ENCODE measurements at places on chromosomes 16 and 17.
A peak's percentile ranks its signal among the peaks of the same experiment; 100 is the strongest.

GRCh38 chr17:67293251-67294203, 48.5 kb upstream of the HELZ start:
- peak; percentile 70 for DNase-seq

- no peak for DNase-seq
These were observed 13.4 kb downstream of the PGS1 start for GRCh38 chr17:78391843-78392242.

DNA sequence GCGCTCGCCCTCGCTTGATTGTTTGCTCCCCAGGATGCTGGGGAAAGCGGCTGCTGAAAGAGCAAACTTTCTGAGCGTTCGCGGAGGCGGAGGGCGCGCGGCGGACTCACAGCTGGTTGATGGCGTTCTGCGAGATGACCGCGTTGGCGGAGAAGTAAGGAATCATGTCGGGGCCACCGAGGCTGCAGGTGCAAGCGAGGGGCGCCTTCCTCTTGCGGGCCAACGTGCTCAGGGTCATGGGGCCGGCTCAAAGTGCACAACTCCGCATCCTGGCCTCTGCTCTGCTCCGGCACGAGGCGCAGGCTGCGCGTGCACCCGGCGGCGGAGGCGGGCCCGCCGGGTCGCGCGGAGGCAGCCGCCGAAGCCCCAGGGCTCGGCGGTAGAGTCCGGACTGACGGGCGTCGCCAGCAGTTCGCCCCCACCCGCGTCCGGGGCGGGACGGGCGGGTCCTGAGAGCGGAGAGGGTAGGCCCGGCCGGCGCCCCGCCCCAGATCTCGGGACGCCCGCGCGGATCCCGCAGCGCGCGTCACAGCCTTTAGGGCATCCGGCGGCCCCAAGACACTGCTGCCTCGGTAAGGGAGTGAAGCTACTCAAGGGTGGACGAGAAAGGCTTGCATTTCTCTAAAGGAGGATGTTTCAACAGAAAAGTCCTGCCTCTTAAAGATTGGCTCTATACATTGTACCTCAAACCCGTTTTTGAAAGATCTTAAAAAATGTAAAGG, 138.5 kb upstream of the CORO6 start:
- peak; percentile 90 for DNase-seq

- no peak for DNase-seq
These were observed 55.6 kb upstream of the ALOX12 start for GRCh38 chr17:6940186-6940649.

- no peak for DNase-seq
These were observed 1.7 kb downstream of the EMP2 start for GRCh38 chr16:10578474-10579316.

DNA sequence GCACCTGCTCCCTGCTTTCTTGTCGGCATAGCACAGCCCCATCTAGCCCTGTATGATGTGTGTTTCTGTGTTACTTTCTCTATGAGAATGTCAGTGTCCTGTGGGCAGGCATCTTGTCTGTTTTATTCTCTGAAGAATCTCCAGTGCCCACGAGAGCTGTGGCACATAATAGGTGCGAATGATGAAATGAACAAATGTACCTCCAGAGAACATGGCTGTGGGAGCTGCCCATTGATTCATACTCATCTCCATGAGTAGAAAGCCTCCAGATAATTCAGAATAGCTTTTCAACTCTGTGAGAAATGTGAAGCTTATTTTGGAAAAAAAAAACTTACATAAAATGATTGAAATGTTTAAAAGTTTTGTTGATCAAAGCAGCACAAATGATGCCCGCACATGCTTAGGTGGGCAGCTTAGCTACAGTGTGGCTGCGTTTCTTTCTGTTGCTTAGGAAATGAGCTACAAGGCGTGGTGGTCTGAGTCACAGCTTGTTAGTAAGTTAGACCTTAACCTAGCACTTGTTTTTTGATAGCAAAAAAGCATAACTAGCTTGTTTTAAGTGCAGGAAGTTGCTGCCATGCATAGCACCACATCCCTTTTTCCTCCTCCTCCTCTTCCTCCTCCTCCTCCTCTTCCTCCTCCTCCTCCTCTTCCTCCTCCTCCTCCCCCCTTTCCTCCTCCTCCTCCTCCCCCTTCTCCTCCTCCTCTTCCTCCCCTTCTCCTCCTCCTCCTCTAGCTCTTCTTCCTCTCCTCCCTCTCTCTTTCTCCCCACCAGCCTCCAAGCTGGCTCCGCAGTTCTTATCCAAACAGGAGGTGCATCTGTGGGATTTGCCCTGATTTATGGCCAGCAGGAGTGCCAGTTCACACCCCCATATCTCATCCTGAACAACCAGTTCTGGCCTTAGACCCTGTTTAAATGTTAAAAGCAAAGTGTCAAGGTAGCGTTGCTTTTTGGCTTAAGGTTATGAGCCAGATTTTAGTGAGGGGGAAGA, 221.5 kb downstream of the IRF8 start:
- no peak for DNase-seq

GRCh38 chr16:4682616-4683254, 10.6 kb upstream of the NUDT16L1 start:
- DNase-seq, result peak; percentile 59

DNA sequence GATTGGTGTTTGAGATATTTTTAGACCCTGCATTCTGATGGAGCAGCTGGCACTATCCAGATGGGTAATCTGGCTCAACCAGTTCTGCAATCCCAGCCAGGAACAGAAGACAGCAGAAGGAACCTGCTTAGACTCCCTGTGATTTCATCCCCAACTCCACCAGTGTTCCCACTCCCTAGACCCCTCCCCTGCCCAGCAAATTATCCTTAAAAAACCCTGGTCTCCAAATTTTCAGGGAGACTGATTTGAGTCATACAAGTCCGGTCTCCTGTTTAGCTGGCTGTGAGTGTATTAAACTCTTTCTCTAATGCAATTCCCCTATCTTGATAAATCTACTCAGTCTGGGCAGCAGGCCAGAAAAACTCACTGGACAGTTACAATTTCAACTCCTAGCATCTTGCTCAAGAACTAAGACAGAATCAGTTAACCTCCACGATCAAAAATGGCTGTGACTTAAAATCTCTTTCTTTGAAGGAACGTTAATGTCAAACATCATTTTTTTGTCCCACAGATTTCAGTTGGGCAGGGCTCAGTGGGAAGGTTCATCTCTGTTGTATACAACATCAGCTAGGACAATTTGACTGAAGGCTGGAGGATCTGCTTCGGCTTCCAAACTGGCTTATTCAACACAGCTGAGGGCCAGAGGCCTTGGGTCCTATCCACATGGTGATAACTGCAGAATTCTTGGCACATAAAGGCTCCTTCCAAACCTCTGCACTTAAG, 4.9 kb upstream of the RBL2 start:
- DNase-seq, result no peak

DNA sequence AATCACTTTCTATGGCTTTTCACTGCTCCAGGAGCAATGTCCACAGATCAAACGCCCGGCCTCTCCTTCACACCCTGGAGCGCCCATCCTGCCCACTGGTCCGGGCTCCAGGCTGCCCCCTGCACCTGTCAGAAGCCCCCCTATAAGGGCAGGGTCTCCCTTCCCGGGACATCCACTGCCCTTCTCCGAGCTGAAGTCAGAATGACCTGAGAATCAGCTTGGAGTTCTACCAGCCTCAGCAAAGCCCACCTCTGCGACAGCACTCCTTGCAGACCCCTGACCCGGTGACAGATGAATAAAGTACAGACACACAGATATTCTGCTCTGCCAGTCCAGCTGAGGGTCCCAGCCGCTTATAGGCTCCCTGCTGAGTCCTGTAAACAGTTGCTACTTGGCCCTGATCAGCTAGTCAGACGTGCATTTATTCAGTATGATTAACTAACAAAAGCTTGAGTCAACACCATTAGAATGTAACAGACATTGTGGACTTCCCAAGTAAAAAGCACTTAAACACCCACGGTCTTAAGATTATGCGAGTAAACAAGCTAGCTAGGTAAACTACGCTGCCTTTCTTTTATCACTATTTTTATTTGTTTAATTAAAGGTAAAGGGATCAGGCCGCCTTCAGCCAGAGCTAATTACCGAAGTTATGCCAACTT, 4.8 kb downstream of the SLC7A5 start:
- no peak for DNase-seq

DNA sequence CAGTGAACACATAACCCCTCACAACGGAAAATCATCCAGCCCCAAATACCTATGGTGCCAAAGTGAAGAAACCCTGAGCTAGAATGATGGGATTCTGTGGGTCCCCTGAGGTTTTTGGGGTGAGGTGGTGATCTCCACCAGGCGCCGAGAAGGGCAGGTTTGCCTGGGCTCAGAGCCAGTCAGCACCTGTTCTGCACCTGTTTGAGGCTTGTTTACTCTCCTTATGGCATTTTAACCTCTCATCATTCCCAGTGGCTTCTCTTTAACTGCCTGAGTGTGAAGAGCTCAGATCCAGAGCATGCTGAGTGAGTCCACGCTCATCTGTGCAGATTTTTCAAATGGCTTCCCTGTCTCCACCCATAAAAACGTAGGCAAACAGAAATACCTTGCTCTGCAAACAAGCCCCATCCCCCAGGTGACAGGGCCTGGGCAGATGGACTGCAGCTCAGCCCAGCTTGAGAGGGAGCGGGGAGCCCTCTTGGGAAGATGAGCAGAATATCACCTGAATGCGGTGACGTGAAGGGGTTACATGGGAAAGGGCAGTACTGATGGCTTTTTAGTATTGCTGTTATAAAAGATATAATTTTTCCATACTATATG, 40.1 kb upstream of the CLEC19A start:
- no peak for DNase-seq

- no peak for DNase-seq
These were observed 1.4 kb downstream of the TLCD1 start for GRCh38 chr17:28724500-28725165.

- no peak for DNase-seq
These were observed 16.2 kb upstream of the PSMD7 start for GRCh38 chr16:74280448-74280847.

DNA sequence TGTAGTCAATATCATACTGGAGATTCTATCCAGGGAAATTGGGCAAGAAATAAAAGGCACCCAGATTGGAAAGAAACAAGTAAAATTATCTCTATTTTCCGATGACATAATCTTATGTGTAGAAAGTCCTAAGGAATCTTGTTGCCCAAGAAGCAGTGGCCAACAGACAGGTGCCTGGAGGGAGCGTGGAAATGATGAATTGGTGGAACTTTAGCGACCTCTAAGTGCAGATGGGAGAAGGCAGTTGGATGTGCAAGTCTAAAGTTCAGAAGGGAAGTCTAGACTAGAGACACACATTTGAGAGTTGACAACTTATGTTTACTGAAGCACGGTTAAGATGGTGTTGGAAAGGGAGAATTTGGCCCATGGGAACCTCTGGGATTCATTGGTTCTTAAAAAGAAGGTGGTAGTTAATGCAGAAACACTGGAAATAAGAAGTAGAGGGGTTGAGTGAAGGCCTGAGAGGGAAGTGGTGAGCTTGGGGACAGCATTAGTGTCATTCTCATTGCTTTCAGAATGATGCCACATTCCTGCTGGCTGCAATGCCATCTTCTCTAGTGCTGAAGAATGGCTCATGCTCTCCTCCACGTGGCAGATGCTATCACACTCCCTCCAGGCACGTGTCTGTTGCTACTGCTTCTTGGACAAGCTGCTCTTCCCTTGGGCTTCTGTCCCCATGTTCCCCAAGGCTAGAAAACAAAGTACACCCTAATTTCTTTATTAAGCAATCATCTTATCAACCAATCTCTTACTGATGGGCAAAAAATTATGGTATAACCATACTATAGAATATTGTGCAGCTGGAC, 24.0 kb downstream of the TAT start:
- DNase-seq, result no peak

- no peak for DNase-seq
These were observed 113.4 kb upstream of the KCNJ16 start for GRCh38 chr17:69961501-69962145.

GRCh38 chr17:74746922-74747321, 1.5 kb upstream of the NHERF1 start:
- no peak for DNase-seq

DNA sequence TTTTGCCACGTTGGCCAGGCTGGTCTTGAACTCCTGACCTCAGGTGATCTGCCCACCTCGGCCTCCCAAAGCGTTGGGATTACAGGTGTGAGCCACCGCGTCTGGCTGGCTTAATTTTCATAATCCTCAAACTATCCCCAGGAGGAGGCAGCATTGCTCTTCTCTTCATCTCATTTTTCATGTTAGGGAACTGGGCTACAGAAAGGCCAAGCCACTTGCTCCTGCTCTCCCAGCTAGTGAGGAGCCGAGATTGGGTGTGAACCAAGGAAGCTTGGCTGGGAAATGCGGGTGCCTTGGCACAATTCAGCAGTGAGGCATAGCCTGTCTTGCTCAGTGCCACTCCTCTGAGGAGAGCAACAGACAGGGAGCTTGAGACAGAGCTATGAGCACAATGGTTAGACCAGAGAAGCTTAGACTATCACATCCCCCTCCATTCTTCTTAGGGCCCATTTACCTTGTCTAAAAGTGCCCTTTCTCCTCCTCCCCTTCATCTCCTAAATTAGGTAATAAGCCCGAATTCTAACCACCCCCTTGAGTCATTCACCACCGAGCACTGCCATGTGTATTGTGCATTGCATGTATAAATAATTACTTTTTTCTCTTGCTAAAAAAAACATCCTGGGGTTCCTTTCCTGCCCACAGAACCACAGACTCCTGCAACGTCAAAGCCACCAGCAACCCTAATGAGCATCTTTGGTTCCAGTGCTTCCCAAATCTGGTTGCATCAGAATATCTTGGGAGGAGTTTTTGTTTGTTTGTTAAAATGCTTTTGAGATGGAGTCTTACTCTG, 20.0 kb upstream of the KIF19 start:
- DNase-seq, result no peak

- no peak for DNase-seq
These were observed 31.0 kb downstream of the VPS53 start for GRCh38 chr17:683499-684254.

- no peak for DNase-seq
These were observed 5.1 kb downstream of the ERBB2 start for GRCh38 chr17:39704821-39705551.

DNA sequence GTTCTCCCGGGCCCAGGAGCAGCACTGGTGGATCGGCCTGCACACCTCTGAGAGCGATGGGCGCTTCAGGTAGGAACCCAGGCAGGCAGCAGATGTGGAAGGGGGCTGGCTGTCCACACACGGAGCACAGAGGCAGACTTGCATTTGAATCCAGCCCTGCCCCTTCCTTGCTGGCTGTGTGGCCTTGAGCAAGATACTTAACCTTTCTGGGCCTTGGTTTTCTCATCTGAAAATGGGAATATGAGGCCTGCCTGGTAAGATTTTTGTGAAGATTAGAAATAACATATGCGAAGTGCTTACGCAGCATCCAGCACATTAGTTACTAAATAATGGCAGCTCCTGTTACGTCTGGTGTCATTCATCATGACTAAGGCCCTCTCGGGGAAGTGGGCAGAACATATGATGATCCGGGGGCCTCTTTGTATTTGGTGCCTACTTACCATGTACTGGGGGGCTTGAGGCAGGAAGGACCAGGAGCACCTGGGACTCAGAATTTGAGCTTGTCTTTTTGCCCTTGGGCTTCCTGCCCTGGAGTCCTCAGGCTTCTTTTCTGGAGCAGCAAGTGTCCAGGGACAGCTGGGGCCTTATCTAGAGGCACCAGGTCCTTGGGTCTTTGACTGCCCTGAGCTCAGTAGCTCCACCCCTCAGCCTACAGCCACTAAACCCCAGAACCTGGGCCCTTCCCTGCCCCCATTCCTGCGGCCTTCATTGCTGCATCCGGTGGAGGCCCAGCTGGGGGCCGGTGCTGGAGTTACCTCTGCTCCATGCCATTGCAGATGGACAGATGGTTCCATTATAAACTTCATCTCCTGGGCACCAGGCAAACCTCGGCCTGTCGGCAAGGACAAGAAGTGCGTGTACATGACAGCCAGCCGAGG, 53.8 kb downstream of the MRC2 start:
- no peak for DNase-seq

GRCh38 chr17:62892870-62893338, 73.1 kb upstream of the TANC2 start:
- no peak for DNase-seq
